ENCODE measurements at places on chromosomes 2 and 18.

- no peak for DNase-seq
These were observed 182.7 kb downstream of the ANTXR1 start for GRCh38 chr2:69195706-69196105.

DNA sequence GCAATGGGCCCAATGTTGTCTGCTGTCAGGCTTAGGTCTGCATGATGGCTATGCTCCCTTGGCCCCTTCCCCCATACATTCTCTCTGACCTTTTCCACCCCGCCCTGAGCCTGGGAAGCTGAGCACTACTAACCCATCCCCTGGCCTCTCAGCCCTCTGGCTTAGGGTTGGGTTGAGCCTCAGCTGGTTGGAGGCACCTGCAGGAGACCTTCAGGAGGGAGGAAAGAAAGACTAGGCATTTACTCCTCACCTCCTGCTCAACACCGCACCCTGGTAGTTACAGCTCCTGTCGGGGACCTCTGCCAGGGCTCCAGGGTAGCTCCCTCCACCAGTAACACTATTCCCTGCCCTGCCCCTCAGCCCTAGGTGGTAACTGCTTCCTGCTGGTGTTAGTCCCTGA, 80.5 kb downstream of the GALNT14 start:
- DNase-seq = no peak

- no peak for DNase-seq
These were observed 104.3 kb downstream of the USP40 start for GRCh38 chr2:233462202-233462785.

DNA sequence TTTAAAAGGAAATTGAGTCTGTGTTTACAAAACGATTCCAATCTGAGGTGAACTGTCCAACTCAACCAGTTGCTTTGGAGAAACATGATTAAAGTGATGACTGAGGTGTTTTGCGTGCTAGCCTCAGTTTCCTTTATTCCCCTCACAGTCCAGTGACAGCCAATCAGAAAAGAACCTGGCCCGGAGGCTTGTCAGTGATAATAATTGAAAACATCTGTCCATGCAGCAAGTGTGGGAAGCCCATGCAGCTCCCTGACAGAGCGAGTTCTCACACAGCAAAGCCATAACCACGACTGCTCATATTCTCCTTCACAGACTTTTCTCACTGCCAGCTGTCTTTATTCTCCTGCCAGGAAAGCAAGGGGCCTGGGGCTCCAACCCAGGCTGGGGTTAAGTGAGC, 613.4 kb downstream of the ARHGAP15 start:
- no peak for DNase-seq

DNA sequence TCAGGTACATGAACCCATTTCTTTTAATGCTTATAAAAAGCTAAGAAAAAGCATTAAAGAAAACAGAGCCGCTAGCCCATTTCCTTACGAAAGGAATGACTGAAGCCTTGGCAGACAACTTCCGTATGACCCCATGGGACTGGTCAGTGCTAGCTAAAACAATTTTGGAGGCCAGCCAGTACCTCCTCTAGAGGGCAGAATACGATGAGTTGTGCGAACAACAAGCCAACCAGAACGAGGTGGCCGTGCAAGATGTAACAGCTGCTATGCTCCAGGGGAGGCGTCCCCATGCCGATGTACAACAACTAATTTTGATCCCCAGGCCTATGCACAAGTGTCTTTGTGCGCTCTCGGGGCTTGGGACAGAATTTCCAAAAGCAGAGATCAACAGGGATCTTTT, 16.7 kb downstream of the MAP3K2 start:
- DNase-seq = no peak

GRCh38 chr2:184162426-184162825, 435.9 kb upstream of the ZNF804A start:
- DNase-seq = no peak

GRCh38 chr2:236214376-236214995, 46.3 kb upstream of the GBX2 start:
- DNase-seq = no peak

GRCh38 chr2:17803497-17803896, 12.8 kb upstream of the MSGN1 start:
- DNase-seq = no peak

DNA sequence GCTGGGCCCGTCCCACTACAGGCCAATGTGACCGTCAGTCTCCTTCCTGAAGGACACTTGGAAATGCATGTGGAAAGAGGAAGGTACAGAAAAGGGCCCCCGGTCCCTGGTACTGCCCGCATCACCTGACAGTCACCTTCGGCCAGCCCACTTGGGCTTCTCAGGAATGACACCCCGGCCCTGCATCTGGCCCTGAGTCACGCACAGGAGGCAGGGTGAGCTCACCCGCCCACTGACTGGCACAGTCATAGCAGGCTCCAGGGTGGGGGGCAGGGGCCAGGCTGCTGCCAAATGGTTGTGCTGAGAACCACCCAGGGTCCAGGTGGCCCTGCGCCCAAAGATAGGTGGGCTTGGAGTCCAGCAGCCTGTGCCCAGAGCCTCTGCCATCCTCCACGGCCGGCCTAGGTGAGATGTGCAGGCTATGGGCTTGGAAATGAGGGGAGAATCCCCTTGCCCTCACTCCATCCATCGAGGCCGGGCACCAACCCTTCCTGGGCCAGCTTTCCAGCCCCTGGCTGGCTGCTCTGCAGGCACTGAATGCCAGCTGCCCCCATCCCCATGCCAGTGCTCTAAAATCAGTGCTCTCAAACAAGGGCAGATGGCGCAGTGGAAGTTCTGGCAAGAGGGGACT, 14.1 kb downstream of the EMX1 start:
- DNase-seq = no peak

- DNase-seq = no peak
These were observed 59.9 kb downstream of the INPP4A start for GRCh38 chr2:98504381-98505109.

GRCh38 chr2:223007531-223007930, 44.5 kb upstream of the KCNE4 start:
- no peak for DNase-seq

- no peak for DNase-seq
These were observed 57.6 kb upstream of the TWIST2 start for GRCh38 chr2:238790126-238790832.

DNA sequence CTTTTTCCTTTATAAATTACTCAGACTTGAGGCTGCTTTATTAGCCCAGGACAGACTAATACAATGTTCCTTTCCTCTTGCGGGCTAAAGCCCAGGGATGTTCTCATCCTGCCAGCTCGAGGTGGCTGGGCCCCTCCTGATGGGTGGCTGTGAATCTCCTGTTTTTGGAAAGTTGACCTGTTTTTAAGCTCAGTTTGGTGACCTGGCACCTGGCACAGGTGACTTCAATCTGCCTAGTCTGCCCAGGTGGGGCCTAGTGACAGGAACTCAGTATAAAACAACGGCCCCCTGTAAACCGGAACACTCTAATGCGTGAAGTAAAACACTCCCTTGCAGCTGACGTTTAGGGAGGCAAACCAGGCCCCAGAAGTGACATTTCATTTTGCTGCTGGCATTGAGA, 92.7 kb upstream of the SNTG2 start:
- DNase-seq = no peak

- no peak for DNase-seq
These were observed 42.3 kb downstream of the CRIM1 start for GRCh38 chr2:36397728-36398413.

DNA sequence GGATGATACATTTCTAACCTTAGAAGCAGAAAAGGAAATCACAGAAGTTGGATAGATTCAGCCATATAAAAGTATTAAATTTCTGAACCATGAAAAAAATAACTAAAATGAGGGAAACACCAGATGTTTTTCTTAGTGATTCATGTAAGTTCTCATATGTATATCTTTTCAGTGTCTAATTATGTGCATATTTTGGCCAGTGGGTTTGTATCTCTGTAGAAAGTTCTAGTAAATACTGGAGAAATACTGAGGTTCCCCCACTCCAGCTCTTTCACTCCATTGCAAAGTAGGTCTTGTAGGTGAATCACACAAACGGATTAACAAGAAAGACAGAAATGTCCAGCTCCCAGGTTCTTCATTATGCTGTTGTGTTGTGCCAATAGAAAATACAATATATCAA, 222.3 kb downstream of the NEDD4L start:
- no peak for DNase-seq

DNA sequence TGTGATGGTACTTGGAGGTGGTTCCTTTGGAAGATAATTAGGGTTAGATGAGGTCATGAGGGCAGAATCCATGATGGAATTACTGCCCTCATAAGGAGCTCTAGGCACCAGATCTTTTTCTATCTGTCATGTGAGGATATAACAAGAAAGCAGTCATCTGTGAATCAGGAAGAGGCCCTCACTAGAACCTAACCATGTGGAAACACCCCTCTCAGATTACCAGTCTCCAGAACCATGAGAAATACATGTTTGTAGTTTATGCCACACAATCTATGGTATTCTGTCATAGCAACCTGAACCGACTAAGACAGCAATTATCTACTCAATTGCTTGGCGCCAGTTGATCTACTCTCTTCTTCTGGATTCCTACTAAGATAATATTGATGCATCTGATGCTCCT, 2.4 kb upstream of the SERPINB10 start:
- DNase-seq = no peak

- no peak for DNase-seq
These were observed 93.6 kb downstream of the XRCC5 start for GRCh38 chr2:216202626-216203250.

DNA sequence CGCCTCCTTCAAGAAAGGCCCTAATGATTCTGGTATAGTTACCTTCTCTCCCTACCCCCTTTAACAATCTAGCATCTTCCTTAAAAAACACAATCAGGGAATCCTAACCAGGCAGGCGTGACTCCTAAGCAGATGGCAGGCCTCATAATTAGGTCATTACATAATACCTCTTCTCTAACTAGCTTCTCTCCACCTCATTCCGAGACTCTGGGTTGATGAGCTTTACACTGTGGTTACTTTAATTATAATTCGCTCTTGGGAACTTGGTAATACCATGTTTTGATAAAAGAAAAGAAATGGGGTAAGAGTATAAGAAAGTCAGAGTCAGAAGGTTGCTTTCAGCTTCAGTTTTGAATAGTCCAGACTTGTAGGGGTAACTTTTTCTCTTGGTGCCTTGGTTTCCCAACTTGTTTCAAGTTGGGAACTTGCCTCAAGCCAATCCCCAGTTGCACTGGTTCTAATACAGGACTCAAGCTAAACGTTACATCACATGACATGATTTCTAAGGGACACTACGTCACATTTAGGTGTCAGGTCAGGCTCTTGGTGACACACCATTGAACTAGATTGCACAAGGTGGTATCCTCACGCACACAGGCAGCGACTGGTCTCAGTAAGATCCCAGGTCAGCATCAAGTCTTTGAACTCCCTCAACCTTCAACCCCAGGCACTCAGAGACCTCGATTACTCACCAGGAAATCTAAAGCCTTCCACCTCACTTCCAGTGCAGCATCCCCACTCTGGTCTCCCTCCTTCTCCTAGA, 59.2 kb downstream of the AAK1 start:
- DNase-seq = no peak

- DNase-seq = no peak
These were observed 50.9 kb downstream of the TTN start for GRCh38 chr2:178756343-178756742.

DNA sequence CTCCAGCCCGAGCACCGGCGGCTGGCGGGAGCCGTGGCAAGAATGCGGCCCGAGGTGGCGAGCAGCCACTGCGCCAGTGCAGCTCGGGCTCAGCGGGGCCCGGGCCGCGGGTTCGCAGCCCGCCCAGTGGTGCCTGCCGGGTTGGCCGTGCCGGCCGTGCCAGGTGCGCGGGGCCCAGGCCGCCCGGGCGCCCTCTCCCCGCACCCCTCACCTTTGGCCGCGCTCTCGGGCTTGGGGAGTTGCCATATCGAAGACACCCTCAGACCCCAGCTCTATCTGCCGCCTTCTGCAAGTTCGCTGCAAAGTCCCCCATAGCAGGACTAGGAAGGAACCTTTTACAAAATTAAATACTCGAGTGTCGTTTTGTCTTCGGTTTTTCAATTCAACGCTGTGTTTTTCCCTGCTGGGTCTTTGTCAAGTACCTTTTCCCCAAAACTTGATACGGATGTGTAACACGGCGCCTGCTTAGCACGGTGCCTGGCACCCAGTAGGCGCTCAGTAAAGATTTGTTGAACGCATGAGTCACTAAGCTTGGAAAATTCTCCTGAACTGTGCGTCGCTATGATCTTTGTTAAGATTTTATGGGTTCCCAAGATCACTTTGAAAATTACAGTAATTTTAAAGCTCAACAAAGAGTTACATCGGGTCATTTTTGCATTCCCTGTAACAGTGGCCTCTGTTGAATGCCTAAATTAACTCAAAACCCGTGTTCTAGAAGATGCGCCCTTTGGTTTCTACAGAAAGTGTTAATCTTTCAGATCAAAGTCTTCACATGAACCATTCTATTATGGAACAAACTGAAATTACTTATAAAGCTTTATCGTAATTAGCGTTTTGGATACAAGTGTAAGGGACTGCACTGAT, 750 bp downstream of the STRADB start:
- DNase-seq = no peak

DNA sequence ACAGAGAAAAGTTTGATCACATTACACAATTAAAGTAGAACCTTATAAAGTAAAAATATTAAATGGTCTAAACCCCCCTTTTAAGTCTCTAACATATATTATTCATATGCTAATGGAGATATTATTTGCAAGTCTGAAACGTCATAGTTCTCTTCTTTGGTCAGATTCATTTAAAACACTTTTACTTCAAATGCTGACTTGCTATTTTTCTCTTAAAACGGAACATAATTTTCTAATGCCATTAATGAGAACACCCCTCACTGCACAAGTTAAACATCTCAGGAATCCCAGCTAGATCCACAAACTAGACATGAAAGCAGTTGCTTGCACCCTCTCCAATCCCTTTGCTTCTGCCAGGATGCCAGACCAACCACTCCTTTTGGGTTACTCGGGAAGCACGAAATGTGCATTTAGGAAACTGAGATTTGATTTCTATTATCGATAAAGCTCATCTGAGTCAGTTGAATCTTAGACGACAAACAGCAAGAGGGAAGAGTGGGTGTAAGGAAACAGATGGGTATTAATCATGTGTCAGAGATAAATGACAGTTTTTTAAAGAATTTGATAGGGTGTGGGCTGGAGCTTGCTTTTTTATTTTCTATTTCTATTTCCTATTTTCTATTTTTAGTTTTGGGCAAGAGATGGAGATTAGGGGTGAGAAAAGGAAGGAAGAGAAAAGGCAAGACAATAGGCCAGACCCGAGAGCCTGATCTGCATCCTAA, 1.5 kb downstream of the ADD2 start:
- DNase-seq = no peak

DNA sequence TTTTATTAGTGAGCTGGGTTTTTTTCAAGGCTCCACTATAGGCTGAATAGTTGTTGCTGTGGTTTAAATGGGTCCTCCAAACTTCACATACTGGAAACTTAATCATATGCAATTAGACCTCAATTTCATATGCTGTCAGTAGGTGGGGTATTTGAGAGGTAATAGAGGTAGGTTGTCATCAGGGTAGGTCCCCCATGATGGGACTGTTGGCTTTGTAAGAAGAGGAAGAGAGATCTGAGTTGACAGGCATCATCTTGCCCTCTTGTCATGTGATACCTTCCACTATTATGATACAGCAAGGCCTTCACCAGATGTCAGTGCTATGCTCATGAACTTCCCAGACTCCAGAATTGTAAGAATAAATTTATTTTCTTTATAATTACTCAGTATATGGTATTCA, 819.4 kb downstream of the LRP1B start:
- DNase-seq = no peak

GRCh38 chr2:84969511-84970209, 1.3 kb upstream of the KCMF1 start:
- DNase-seq = no peak

GRCh38 chr18:31591628-31592027, at the start of gene TTR:
TSS of gene TTR (plus strand) at chr18:31591877. CDS start at chr18:31591903, 26 bp downstream.
- DNase-seq = no peak
